ENCODE measurements at places on chromosomes 11 and 22.

DNA sequence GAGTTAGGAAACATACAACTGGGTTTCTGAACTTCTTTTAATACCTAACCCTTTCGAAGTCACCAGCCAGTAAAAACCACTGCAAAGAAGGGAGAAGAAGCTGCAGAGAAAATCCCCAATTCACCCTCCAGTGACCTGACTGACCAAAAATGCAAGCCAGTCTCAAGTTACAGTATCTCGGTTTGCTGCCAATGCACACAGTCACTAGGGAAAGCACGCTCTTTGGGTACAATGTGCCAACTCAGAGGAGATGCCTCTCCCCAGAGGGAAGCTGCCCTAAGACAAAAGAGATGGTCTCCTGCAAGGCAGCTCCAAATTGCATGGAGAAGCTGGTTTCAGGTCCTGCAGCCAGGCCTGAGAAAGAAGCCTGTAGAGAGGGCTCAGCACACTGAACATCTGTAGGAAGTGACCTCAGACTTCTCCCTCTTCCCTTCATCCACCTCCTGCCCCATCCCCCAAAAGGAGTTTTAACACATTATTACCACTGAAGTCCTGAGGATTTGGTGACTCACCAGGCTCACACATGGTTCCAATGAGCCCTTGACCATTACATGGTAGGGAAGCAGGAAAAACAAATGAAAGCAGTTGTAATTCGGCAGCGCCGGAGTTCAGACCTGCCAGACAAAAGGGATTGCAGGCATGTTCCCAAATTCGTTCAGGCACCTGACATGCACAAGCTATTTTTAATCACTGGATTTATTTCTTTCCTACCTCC is 90.1 kb downstream of the ETS1 start:
- no peak for DNase-seq

- DNase-seq = no peak
These were observed 125.0 kb downstream of the NTM start for GRCh38 chr11:131495423-131495822.

GRCh38 chr11:65053827-65054508 is 4.4 kb downstream of the NAALADL1 start:
- DNase-seq = no peak

- no peak for DNase-seq
These were observed 52.3 kb downstream of the TST start for GRCh38 chr22:36966851-36967540.

GRCh38 chr11:110373051-110373702 is 56.6 kb upstream of the FDX1 start:
- no peak for DNase-seq

- no peak for DNase-seq
These were observed 165.5 kb downstream of the GUCY1A2 start for GRCh38 chr11:106852779-106853178.

GRCh38 chr11:134024420-134025081 is 44.3 kb upstream of the JAM3 start:
- DNase-seq = no peak

- no peak for DNase-seq
These were observed 53.2 kb upstream of the CDON start for GRCh38 chr11:126115816-126116331.

DNA sequence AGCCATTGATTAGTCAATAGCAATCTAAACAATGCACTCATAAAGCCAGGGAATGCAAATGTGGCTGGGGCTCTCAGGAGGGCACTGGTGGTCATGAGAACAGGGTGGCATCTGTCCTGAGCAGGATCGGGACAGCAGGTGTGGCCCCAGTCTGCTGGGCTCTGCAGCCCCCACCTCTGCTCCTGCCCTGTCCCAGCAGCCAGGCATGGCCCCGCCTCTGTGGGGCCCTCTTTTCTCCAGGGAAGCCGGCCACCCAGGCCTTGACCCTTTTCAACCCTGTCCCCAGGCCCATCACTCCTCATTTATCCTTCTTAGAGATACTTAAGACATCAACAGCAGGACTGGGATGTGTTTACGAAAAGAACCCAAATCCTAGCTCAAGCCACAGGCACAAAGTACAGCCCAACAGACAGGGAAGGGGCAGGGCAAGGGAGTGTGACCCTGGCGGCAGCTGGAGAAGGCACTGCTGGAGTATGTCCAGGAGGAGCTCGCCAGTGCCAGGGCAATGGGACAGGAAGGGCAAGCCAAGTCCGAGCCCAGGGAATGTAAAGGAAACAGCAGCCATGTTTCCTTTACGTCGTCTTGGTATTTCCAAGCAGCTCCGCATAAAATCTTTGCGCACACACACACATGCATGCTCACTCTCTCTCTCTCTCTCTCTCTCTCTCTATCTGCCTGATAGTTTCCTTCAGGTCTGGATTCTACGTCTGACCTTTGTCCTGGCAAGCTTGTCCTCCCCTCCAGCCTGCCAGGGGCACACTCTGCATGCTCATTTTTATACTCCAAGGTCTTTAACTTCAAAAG is 59.9 kb downstream of the DGCR2 start:
- DNase-seq = no peak

- no peak for DNase-seq
These were observed 116.4 kb downstream of the BLID start for GRCh38 chr11:121999651-122000050.

- DNase-seq = no peak
These were observed 682 bp downstream of the PGAP2 start for GRCh38 chr11:3808861-3809623.

- no peak for DNase-seq
These were observed 255.4 kb downstream of the MIAT start for GRCh38 chr22:26912655-26913345.

- DNase-seq = no peak
These were observed 2.0 kb upstream of the JAML start for GRCh38 chr11:118226781-118227180.

DNA sequence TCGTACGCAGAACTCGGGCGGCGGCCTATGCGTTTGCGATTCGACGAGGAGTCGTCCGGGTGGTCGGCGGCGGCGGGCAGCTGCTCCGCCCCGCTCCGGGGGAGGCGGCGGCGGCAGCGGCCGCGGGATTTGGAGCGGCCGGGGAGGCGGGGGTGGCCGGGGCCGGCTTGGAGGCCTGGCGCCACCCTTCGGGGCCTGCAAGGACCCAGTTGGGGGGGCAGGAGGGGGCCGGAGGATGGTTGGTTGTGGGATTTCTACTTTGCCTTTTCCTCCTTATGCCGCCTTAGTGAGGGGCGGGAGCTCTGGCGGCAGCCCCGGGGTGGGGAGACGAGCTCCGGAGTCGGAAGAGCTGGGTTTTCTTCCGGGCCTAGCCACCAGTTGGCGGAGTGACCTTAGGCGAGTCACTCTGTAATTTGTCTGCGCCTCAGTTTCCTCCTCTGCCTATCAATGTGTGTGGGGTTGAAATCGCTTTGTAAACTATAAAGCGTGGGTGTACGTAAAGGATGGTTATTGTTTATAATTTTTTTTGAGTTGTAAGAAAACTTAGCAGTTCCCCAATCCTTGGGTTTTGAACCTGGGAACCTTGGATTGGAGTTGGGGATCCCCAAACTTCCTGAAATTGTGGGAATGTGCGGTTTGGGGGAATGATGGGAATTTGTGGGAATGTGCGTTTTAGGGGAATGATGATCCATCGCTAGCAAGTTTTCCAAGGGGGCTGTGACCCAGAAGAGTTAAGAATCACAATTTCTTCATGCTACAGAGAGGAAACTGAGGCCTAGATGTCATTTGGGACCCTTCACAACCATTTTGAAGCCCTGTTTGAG is 679 bp downstream of the TUG1 start:
- DNase-seq = no peak

DNA sequence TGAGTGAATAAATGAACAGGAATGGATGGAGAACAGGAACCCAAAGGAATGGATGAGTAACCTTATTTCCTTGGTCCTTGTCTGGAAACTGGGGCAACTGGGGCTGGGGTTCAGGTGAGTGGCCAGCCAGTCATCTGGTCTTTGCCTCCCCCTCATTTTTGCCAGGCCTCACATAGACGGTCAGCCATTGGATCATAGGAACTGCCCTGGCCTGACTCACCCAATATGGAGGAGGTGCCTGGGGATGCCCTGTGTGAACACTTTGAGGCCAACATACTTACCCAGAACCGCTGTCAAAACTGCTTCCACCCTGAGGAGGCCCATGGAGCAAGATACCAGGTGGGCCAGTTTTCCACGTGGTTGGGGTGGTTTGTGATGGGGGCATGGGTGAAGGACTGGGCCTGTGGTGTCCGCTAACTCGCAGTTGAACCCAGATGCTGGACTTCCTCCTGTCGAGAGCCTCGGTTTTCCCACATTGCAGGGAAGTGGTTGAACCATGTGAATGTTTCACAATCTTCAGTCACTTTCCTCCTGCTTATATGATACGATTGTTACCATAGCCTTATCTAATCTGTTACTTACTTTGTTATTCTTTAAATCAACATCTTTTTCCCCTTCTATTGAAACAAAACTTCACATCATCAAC is 4.4 kb downstream of the TRIOBP start:
- DNase-seq = no peak

DNA sequence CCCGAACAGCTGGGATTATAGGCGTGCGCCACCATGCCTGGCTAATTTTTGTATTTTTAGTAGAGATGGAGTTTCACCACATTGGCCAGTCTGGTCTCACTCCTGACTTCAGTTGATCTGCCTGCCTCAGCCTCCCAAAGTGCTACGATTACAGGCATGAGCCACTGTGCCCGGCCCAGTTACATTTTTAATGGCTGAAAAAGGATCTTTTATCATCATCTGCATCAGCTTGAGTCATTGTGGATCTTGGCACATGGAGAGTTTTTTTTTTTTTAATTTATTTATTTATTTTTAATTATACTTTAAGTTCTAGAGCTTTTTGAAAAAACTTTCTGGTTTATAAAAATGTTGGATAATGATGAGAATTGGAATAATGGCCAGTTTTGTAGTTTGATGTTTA is 8.6 kb downstream of the IGHMBP2 start:
- DNase-seq = no peak

DNA sequence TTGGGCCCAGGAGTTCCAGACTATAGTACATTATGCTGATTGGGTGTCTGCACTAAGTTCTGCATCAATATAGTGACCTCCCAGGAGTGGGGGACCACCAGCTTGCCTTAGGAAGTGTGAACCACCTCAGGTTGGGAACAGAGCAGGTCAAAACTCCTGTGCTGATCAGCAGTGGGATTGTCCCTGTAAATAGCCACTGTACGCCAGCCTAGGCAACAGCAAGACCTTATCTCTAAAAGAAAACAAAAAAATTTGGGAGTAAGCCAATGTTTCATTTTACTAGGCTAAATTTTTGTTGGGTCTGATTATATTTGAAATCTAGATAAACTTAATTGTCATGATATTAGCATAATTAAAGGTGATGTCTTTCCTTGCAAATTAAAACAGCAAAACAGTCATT is 3.4 kb downstream of the DEPDC5 start:
- no peak for DNase-seq

DNA sequence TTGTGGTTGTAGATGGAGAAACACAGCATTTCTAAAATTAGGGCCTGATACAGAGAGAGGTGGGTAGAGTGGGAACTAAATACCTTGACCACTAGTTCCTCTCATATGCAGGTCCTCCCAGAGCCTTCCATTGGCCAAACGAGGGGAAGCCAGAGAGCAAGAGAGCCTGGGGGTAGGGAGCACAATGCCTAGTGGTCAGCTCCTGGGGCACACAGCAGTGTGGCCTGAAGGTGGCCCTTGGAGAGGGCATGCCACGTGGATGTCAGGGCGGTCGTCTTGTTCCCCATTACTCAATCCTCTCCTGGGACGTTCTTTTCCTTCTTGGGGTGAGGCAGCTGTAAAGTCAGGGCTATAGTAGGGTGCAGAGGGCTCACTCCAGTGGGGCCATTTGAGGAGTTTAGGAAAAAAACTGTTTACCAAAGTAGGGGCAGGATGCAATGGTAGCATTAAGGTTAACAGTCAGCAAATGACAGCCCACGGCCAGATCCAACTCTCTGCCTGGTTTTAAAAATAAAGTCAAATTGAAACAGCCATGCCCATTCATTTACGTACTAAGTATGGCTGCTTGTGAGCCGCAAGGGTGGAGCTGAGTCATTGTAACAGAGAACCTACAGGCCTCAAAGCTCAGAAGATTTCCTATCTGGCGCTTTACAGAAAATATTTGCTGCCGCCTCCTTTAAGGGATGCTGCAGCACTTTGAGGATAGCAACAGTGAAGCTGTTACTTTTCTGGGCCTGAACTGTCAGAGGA is 7.6 kb downstream of the MYO18B start:
- DNase-seq = no peak

- no peak for DNase-seq
These were observed 135.1 kb downstream of the SPATA19 start for GRCh38 chr11:133710241-133710640.

DNA sequence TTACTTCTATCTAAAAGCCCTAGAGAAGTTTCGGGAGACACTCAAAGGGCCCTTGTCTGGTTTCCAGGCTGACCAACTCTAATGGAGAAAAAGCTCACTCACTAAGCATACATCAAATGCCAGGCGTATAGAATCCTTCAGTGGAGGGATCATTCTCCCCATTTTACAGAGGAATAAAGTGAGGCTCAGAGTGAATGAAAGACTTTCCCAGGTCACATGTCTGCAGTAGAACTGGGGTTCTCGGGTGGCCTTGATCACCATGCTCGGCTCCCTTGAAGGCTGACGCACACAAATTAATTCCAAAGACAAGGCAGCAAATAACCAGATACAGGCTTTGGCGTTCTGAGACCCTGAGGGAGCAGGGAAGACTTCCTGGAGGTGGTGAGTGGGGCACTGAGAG is 60.0 kb downstream of the THAP12 start:
- no peak for DNase-seq

- no peak for DNase-seq
These were observed 528.4 kb downstream of the TBC1D22A start for GRCh38 chr22:47290706-47291430.

- DNase-seq = no peak
These were observed 2.2 kb downstream of the C11orf24 start for GRCh38 chr11:68269414-68270081.

GRCh38 chr11:6911948-6912347 is 8.9 kb upstream of the OR2D3 start:
- no peak for DNase-seq

DNA sequence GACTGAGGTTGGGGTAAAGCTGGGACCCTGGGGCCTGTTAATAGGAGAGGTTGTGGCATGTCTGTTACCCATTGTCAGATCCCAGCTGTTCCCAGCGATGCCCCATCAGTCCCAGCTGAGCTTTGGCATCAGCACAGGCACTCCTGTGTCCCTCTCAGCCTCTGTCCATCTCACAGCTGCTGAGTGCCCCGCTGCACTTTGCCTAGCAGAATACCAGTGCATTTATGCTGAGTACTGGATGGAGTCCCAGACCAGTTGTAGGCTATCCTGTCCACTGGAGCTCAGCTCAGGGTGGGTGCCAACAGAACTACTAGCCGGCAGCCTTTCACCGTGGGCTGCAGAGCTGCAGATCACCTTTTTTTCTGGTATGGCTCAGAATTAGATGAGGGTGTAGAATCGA is 9.9 kb downstream of the FXYD6 start:
- no peak for DNase-seq

- DNase-seq = no peak
These were observed 14.9 kb upstream of the OR51S1 start for GRCh38 chr11:4863876-4864275.

DNA sequence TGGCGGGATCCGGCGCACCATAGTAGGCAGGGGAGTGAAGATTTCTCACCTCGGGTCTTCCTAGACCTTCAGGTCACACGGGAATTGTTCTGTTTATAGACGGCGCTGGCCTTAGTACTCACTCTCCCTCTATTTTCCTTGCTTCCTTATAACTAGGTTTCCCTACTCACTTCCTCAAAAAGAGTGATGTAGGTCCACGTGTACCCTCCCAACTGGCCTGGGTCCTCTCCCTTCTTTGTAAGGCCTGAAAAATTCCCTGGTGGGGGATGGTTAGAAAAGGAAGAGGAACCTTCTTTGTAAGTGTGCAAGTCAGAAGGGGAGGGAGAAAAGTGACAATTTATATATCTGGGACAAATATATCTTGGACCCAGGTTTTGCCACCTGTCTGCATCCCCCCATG is 2.9 kb upstream of the TMEM9B start:
- no peak for DNase-seq
